CD4-positive, alpha-beta T cell treated with Interleukin-21 for 1 hour (primary cell): ENCODE measurements at places on chromosomes 11 and 22.
A peak's percentile ranks its signal among the peaks of the same experiment; 100 is the strongest.

DNA sequence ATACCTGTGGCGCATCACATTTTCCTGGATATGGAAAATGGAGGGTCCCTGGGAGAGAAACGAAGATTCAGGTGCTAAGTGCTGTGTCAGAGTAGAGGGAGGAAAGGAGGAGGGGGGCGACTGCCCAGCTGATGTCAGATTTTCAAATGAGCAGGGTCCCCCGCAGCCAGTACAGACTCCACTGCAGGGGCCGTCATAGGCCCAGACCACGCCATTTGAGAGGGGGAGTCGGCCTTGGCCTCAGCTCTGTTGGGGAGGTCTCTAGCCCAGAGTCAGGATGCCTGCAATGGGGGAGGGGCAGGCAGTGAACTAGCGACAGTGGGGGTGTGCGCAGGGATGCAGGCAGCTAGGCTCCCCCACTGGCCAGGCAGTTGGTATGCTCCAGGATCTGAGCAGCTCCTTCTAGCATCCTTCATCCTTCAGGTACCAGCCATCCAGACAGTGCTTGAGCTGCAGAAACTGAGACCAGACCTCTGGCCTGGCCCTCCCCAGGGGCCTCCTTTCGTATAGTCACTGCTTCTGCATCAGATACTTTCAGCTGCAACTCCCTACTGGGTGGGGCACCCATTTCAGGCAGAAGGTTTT lies at the start of the genes BSCL2 and GNG3:
TSS of gene BSCL2 (minus strand) at position 148 of the 585 bp plus-strand sequence. CDS start 229 bp downstream, outside the sequence.
TSS of gene GNG3 (plus strand) at position 400 of the 585 bp plus-strand sequence. CDS start 620 bp downstream, outside the sequence.
- no peak for DNase-seq

DNA sequence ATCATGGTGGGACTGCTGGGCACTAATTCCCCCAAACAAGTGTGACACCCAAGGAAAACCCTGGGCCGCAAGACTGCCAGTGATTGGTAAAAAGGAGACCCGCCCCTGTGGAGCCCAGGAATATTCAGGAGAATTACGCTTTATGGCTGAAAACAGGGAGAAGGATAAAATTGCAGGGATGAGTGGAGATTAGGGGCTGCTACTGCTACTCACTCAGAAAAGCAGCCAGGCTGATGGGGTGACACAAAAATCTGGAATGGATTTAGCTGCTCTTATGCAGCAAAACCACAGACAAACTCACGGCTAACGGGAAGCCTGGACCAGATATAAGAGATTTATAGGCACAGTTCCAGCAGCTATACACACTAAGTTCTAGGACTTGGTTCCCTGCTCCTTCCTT lies 4.4 kb upstream of the FBXO3 start:
- DNase-seq, result no peak

DNA sequence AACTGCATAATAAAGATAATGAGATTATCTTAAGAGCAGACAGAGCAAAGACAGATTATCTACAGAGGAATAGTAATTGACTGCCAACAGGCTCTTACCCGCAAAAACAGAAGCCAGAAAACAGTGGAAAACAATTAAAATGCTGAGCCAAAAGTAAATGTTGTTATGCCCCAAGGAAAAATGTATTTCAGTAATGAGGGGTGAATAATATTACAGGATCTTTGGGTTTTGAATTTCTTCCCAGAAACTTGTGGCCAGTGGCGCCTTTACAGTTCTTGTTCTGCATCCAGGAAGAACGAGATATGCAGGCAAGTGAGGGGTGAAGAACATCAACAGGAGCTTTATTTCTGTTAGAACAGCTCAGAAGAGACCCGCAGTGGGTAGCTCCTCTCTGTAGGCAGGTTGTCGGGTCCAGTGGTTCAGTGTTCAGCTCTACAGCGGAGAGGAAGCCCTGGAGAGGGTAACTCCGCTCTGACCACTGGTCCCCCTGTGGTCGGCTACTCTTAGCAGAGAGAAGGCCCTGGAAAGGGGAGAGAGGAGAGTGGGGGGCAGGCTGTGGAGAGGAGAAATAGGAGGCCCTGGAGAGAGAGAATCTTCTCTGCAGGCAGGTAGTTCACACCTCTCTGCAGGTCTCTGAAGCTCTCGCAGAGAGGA lies 51.8 kb upstream of the SC5D start:
- DNase-seq, result no peak

DNA sequence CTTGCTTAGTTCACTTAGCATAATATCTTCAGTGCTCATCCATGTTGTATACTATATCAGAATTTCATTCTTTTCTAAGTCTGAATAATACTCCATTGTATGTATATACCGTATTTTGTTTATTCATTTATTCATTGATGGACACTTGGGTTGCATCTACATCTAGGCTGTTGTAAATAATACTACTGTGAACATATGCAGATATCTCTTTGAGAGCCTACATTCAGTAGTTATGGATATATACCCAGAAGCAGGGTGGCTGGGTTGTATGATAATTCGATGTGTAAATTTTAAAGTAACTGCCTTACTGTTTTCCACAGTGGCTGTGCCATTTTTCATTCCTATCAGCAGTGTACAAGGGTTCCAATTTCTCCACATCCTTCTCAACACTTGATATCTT lies 116.5 kb downstream of the TMEM135 start:
- no peak for DNase-seq

GRCh38 chr11:12679471-12679870 lies 5.2 kb downstream of the TEAD1 start:
- DNase-seq, result no peak

GRCh38 chr22:35506259-35506570 lies 34.4 kb upstream of the RASD2 start:
- no peak for DNase-seq

GRCh38 chr11:85123752-85124231 lies 503.4 kb downstream of the DLG2 start:
- DNase-seq, result no peak

DNA sequence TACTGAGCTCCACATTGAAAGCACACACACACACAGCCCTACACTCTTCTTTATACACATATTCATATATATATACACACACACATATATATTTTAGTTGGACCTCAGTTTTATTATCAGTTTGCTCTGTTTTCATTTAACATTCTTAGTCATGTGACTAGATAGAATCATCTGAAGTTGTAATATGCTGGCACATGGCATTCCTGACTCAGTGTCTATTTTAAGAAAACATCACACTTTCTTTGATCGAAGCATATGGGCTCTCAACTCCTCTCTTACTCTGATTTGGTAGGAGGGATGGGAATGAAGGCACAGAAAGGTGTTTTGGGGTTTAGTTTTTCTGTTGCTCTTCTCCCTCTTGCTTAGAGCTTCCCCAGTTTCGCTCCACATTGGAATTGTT lies 24.8 kb downstream of the AMOTL1 start:
- no peak for DNase-seq

DNA sequence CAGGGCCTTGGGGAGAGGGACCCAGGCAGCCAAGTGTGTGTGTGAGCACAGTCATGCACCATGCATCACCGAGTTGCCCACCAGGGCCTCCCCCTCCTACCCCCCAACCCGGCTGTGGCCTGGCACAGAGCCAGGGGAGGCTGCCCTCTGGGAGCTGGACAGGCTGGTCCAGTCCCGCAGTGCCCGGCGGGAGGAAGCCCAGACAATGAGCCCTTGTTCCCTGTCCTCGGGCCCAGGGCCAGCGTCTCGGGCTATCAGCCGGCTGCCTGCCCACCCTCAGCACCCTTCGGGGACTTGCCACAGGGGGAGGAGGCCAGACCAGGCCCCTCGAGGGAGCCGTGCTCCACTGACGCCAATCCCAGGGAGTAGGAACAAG lies 4.5 kb downstream of the LRRC75B start:
- no peak for DNase-seq

DNA sequence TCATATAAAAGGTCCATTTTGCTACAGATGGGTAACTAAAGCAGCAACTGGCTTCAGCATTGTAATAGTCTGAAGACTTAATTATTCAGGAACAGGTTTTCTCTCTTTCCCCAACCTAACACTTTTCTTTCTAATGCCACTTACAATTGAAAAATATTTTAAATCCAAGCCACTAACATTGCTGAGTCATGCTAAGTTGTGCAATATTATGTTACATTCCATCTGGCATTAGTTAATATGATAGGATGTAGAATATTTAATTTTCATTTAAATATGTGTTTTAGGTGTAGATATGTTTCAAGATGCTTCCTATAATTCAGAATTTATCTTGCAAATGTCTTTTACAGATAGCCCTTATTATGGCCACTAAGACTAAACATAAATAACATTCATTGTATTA lies 98.6 kb downstream of the KIF18A start:
- no peak for DNase-seq

DNA sequence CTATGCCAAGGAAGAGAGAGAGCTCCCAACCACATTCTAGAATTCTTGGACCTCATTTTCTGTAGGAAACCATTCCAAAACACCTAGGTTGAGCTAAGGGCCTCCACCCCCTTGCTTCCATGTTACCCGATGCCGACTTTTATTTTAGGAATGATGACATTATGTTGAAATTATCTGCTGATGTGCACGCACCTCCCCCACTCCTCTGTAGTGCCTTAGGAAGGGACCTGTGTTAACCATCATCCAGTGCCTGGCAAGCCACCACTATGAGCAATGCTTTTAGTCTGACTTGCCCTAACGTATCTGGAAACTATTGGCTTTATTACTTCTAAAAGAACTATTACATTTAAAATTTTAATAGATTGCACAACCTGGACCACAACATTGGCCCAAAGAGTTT lies 42.1 kb downstream of the NCAPD3 start:
- DNase-seq, result no peak

GRCh38 chr22:38973289-38974169 lies 8.6 kb upstream of the APOBEC3B start:
- DNase-seq, result peak; percentile 63

DNA sequence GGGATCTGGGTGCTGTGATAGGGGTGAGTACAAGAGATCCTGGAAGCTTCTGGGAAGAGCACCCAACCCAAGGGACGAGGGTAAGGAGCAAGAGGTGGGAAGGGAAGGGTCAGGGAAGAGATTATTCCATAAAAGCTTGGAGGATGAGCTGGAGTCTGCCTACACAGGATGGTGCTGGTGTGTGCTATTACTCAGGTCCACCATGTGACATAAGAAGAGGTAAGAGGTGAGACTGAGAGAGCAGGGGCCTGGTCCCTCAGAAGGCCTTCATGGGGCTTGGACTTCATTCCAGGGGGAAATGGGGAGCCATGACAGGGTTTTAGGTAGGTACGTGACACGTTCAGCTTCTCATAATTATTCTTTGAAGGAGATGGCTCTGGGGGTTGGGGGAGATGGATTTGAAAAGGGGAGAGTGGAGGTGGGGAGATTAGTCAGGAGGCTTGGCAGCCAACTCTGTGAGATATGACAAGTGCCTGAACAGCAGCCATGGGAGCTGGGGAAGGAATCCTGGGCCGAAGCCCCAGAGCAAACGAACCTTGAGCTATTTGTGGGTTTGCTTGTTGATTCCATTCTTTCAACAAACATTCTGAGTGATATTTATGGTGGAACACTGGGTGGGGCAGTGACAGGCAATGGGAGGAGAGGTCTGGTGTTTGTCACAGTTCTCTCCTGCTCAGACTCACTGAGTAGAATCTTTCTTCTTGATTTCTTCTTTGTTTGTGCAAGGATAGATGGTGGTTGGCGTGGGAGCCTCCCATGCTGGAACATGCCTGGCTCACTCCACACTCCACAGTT lies 11.2 kb upstream of the NCAM1 start:
- no peak for DNase-seq

DNA sequence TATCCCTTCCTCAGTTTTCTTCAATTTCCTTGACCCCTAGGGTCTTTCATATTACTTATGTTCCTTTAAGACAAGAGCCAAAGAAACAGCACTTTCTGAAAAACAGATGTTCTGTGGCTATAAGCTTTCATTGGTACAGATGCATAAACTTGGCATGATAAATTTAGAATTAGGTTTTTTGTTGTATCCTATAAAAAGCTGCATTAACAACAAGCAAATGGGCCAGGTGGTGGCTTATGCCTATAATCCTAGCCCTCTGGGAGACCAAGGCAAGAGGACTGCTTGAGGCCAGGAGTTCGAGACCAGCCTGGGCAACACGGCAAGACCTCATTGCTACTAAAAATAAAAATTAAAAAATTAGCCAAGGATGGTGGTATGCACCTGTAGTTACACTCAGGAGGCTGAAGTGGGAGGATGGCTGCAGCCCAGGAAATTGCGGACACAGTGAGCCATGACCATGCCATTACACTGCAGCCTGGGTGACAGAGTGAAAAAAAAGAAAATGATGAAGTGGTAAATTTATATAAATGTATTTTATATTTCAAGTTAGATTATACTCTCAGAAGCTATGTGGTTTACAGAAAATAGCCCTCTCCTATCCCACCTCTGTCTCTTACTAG lies 18.3 kb downstream of the KMT5B start:
- no peak for DNase-seq

- no peak for DNase-seq
Observed at GRCh38 chr11:69509846-69510390, 28.5 kb downstream of the LINC01488 start.

DNA sequence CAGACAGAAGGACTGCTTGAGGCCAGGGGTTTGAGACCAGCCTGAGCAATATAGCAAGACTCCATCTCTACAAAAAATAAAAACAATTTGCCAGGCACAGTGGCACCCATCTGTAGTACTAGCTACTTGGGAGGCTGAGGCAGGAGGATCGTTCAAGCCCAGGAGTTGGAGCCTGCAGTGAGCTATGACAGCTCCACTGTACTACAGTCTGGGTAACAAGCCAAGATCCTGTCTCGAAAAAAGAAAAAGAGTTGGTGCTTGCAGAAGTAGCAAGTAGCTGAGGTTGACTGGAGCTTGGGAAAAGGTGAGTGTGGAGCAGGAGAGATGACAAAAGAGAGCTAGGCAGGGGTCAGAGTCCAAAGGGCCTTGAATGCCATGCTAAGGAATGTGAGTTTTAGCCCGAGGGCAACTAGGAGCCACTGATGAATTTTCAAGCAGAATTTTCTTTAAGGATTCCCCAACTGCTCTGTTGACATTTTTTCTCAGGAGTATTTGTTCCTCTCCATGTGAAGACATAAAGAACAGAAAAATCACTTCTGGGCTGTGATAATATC lies 3.1 kb downstream of the AP1B1 start:
- no peak for DNase-seq

DNA sequence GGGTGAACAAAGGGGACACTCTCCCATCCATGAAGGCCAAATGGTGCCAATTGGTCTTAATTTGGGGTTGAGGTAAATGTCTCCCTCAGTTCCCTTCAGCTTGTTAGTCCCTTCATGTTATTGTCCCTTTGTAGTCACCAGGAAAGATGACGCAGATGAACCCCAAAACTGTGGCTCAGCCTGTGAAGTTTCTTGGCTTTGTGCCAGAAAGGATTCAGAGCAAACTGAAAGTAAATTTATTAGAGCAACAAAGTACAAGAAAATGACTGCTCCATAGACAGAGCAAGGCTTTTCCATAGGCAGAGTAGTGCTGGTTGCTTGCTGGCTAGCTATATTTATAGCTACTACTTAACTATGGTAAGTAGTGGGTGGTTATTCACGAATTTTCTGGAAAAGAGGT lies 16.7 kb downstream of the OR4C3 start:
- DNase-seq, result peak; percentile 63
